HS-5 (cell line): ENCODE measurements at places on chromosomes 4 and X.

- no peak for DNase-seq
Measured at GRCh38 chrX:28946846-28947245, 359.6 kb downstream of the IL1RAPL1 start.

- no peak for DNase-seq
Measured at GRCh38 chrX:54597728-54598127, 67.7 kb downstream of the GNL3L start.

GRCh38 chr4:45477311-45477733 lies 646.5 kb downstream of the GABRG1 start:
- DNase-seq: no peak

DNA sequence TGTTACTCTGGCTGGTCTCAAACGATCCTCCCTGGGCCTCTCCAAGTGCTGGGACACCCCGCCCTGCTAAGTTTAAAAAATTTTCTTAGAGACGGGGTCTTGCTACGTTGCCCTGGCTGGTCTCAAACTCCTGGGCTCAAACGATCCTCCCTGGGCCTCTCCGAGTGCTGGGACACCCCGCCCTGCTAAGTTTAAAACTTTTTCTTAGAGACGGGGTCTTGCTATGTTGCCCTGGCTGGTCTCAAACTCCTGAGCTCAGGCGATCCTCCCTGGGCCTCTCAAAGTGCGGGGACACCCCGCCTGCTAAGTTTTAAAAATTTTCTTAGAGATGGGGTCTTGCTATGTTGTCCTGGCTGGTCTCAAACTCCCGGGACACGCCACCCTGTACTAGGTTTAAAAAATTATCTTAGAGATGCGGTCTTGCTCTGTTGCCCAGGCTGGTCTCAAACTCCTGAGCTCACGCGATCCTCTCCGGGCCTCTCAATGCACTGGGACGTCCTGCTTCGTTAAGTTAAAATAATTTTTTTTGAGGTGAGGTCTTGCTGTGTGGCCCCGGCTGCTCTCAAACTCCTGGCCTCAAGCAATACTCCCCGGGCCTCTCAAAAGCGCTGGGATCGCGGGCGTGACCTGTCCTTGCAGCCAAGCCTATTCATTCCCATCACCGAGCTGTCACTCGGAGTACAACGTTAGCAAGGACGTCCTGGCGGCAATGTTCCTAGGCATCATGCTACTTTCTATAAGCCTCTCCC lies 1.1 kb downstream of the SLC25A6 start:
- DNase-seq: no peak

DNA sequence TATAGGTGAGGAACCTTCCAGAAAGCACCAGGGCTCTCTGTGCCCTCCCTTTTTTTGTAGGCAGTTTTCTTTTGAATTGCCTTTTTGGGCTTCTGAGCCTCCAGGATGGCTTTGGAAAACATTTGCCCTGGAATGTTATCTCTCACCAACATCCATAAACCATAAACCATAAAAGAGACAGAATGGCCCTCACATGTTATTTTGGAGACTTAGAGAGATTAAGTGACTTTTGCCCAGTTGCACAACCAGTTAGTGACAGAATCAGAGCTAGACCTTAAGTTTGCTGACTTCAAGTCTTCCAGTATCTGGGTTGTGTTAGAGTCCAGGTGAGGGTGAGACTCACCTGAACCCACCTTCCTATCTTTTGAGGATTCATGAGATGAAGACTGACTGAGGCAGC lies 153.0 kb upstream of the STX18 start:
- DNase-seq: no peak

GRCh38 chr4:139606579-139607501 lies 50.8 kb upstream of the SETD7 start:
- DNase-seq: no peak

DNA sequence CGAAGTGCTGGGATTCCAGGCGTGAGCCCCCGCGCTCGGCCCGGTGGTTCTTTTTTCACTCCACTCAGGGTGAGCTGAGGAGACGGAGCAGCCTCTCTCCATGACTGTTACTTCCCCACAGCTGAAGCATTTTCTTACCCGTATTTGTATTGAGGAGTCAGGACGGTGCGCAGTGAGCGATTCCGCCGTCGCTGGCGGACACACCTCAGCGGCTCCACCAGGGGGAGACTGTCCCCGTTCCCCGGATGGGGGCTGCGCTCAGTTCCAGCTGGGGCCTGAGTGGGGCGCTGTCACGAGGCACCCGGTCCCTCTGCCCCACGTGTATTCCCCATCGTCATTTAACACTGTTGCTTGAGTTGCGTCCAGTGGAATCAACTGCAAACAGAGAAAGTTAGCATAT lies 844.0 kb upstream of the FRG1 start:
- no peak for DNase-seq

DNA sequence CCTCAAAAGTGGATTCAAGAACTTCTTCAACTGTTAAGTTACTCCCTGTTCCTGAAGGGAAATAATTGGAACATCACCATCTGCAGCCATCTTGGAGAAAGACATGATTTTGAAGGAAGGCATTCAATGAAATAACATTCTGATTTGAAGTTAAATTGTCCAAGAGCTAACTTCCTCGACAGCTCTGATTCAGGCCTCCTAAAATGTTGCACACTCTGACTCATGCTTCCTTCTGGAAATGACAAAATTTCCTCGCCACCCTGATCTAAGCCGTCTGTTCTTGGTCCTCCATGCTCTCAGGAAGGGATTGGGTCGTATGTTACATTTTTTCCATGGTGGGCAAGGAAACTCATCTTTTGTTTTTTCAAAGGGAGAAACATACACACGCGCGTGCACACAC lies 496.9 kb upstream of the DIPK2B start:
- peak; percentile 77 for DNase-seq

- DNase-seq: no peak
Measured at GRCh38 chrX:100652266-100652665, 8.3 kb downstream of the SRPX2 start.

DNA sequence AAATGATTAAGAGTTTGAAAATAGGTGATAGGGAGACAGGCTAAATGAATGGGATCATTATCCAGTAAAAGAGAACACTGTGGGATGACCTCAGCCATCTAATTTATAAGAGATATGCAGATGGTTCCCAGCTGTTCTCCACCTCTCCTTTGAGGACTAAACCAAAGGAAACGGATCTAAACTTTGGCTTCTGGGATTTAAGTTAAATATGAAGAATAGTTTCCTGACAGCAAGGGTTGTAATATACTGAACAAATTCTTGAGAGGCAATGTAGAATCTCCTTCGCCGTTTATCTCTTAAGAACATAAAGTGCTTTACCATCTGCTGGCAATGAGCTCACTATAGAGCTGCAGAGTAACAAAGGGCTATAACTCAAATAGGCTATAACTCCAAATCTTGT lies 35.4 kb upstream of the HPGDS start:
- DNase-seq: no peak

DNA sequence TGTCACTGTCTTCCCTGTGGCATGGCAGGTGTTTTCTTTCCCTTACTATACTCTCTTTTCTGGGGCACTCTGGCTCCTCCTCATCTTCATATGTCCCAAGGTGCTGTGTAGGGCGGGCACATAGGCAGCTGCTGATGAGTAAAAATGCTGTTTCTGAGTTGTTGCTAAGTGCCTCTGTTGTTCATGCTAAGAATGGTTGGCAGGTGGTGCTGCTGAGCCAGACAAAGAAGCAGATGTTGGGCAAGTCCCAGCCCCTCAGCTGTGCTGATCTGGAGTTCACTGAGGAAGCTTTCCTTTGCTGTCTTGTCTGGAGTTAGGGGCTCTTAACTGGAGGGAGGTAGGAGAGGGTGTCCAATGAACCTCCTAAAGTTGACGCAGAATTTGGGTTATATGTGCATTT lies 40.6 kb downstream of the HADH start:
- DNase-seq: no peak

DNA sequence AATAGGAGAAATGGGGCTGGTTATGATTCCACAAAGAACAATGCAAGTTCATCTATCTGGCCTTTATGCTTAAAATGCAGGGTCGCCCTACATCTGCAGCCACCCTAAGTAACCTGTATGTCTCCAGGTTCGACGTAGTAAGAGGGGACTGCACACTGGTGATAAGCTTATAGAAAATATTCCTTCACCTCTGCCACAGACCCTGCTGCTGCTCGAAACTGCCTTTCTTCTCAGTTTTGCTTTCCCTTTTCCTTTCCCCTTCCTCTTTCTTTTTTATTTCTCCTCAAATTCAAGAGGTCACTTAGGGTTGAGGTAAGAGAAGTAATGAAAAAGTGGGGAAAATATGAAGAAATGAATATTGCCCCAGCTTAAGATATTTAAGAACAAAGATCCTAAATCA lies 123.5 kb downstream of the DCHS2 start:
- no peak for DNase-seq

GRCh38 chr4:158020176-158020575 lies 152.6 kb downstream of the GASK1B start:
- peak; percentile 79 for DNase-seq

- DNase-seq: peak; percentile 3
Measured at GRCh38 chrX:130295519-130296296, 27.0 kb upstream of the ZNF280C start.

- DNase-seq: no peak
Measured at GRCh38 chrX:113828470-113828869, 755.4 kb upstream of the HTR2C start.
